ENCODE measurements at places on chromosomes 12 and 14. TPM values are rescaled to one million over a fixed set of nuclear protein-coding genes. Genes with fewer than 3 reads are reported as not detected.

Gene BCL2L14
- total RNA-seq = not detected

Gene LIN7A
- total RNA-seq = 0.18 TPM

Gene CLEC4D
- not detected for total RNA-seq

Gene JAG2
- total RNA-seq = 96.3 TPM

Gene PMEL
- total RNA-seq = 0.19 TPM

Gene MYO1H
- not detected for total RNA-seq

Gene RTL1
- not detected for total RNA-seq

Gene SLC6A12
- not detected for total RNA-seq

Gene C14orf132
- total RNA-seq = 0.66 TPM

Gene NPAS3
- 0.09 TPM for total RNA-seq

Gene LYZ
- total RNA-seq = not detected

Gene KRT78
- not detected for total RNA-seq
